ENCODE measurements at places on chromosomes 12 and 14. TPM values are rescaled to one million over a fixed set of nuclear protein-coding genes. Genes with fewer than 3 reads are reported as not detected.
A peak's percentile ranks its signal among the peaks of the same experiment; 100 is the strongest.

GRCh38 chr14:67253076-67253635 lies 11.9 kb downstream of the PALS1 start:
- no peak for DNase-seq
- H3K27ac ChIP-seq: no peak overlapping the region
- peaks cover under 1% of the 10 kb centered on the region for H3K36me3 ChIP-seq
- H3K27me3 ChIP-seq: no peaks in the 10 kb centered on the region
- no peak overlapping the region for H3K4me3 ChIP-seq

DNA sequence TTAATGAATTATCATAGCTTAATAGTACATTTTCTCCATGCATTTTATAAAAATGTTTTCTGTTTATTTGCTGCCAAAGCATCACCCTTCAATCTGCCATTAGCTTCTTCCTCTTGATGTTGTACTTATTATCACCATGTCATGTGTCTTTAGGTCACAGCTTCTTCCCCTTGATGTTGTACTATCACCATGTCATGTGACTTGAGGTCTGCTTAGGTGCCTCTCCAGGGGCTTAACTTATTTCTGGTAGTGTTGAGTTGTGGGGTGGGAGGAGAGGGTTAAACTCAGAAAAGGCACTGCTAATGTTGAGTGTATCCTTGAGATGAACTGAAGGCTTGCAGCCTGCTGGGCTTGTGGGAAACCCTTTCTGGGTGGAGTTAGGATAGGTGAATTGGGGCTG lies 87.8 kb downstream of the DAAM1 start:
- DNase-seq: no peak
- H3K27me3 ChIP-seq: no peaks in the 10 kb centered on the region
- H3K36me3 ChIP-seq: no peaks in the 10 kb centered on the region
- H3K4me1 ChIP-seq: peaks cover 16% of the 10 kb centered on the region
- H3K27ac ChIP-seq: no peak overlapping the region

Gene ARHGEF40
- total RNA-seq: 18.1 TPM

GRCh38 chr12:56487448-56488040 lies 417 bp downstream of the GLS2 start:
- peaks cover 32% of the 10 kb centered on the region for H3K27me3 ChIP-seq
- no peak for DNase-seq
- no peaks in the 10 kb centered on the region for H3K36me3 ChIP-seq
- peaks cover 2% of the 10 kb centered on the region for H3K4me1 ChIP-seq
- peak overlapping the region; percentile 34 for H3K4me3 ChIP-seq

DNA sequence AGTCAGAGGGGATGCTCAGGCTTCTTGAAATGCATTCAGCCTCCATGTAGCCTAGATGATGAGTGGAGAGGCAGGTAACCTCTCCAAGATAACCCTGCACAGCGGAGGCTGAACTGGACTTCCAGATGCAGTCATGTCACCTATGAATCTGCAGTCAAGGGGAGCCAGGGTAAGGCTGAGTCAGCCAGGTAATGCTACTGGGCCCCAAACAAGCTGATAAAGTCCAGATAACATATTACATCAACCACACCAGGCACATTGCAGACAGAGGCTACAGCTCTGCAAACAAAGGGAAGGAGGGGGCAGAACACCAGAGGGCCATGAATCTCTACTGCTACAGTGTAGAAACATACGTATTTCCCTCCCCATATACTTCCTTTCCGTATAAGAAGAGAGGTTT lies 14.0 kb downstream of the RNASE9 start:
- H3K4me3 ChIP-seq: no peak overlapping the region
- DNase-seq: no peak
- H3K27ac ChIP-seq: no peak overlapping the region

DNA sequence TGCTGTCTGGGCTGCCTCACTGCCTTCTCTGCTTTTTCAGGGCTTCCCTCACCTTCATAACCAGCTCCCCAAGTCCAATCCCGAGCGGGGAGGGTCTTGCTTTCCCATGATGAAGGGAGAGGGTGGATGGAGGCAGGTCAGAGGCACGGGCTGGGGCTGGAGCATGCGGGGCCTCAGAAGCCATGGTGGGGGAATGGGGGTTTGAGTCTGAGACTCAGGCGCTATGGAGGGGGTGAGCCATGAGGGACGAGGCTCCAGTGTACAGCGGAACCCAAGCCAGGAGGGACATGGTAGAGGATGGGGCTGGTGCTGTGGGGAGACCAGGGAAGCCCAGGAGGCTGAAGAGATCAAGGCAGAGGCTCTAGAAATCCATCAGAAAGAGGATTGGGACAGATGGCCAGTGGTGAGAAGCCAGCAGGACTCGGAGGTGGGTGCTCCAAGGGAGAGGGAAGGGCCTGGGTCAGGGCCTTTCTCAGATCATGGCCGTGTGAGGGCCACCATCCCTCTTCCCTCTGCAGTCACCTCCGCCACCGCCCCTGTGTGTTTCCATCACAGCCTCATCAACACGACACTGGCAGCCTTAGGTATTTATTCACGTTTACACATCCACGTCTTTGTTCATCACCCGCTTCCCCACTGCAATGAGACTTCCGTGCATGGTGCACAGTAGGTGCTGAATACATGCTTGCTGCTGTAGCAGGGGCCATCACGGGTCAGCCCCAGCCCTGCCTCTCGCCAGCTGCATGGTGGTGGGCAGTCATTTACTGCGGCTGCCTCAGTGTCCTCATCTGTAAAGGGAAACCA lies 144.7 kb downstream of the ADGRD1 start:
- no peaks in the 10 kb centered on the region for H3K4me1 ChIP-seq
- H3K27ac ChIP-seq: no peak overlapping the region
- H3K4me3 ChIP-seq: no peak overlapping the region
- H3K36me3 ChIP-seq: no peaks in the 10 kb centered on the region

Gene SLCO1B1
- total RNA-seq: not detected

GRCh38 chr12:130976171-130976720 lies 22.5 kb downstream of the ADGRD1 start:
- H3K36me3 ChIP-seq: no peaks in the 10 kb centered on the region
- no peaks in the 10 kb centered on the region for H3K4me1 ChIP-seq
- DNase-seq: no peak
- H3K4me3 ChIP-seq: no peak overlapping the region

GRCh38 chr14:75860561-75861160 lies 121.1 kb downstream of the TGFB3 start:
- no peak for DNase-seq
- no peaks in the 10 kb centered on the region for H3K27me3 ChIP-seq
- H3K4me1 ChIP-seq: peaks cover 17% of the 10 kb centered on the region
- H3K36me3 ChIP-seq: no peaks in the 10 kb centered on the region
- no peak overlapping the region for H3K4me3 ChIP-seq

DNA sequence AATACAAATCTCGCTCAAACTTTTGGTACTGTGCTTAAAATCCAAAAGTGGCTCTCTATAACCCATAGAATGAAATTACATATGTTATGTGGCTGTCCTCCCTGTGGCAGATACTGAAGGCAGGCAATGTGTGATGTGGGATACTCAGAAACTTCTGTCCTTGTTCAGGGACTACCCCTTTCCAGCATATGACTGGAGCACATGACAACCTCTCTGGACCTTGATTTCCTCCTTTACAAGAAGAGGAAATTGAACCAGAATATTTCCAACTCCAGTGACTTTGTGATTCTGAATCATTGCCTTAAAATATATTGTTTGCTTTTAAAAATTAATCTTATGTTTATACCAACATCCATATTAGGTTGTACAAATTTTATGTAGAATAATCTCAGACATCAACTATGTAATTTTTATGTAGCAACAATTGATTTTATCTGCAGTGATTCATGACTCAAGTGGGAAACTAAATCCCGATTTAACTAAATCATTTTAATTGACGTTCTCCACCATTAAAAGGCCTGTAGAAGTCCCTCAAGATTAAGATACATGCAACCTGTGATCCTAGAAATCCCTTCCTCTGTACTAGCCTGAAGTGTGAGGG lies 162.4 kb downstream of the AKAP6 start:
- no peaks in the 10 kb centered on the region for H3K27me3 ChIP-seq
- no peaks in the 10 kb centered on the region for H3K36me3 ChIP-seq
- H3K4me3 ChIP-seq: no peak overlapping the region
- H3K4me1 ChIP-seq: peaks cover 18% of the 10 kb centered on the region
- DNase-seq: no peak
- no peak overlapping the region for H3K27ac ChIP-seq

DNA sequence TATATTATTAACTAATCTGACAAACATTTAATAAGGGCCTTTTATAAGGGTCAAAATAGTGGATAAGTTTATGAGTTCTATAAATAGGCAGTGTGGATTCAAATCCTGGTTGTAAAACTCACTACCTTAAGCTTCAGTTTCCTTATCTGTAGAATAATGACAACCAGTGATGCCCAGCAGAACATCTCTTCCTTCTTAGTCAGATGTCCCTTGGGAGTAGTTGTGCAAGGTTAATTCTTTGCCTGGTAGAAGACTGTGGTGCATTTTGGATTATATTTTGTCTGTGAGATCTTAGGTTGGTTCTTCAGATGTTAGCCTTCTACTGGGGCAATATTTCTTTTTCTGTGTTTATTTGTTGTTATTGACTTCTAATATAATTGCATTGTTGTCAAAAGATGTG lies 59.5 kb downstream of the ARID2 start:
- no peaks in the 10 kb centered on the region for H3K4me1 ChIP-seq
- peak; percentile 11 for DNase-seq
- no peak overlapping the region for H3K4me3 ChIP-seq
- H3K36me3 ChIP-seq: peaks cover 2% of the 10 kb centered on the region

GRCh38 chr12:130706885-130707570 lies 9.1 kb downstream of the RIMBP2 start:
- H3K4me1 ChIP-seq: no peaks in the 10 kb centered on the region
- no peaks in the 10 kb centered on the region for H3K27me3 ChIP-seq
- no peak overlapping the region for H3K27ac ChIP-seq
- H3K4me3 ChIP-seq: no peak overlapping the region

GRCh38 chr12:12859690-12860089 lies 31.7 kb upstream of the GPRC5A start:
- no peak overlapping the region for H3K27ac ChIP-seq
- no peaks in the 10 kb centered on the region for H3K4me1 ChIP-seq
- no peaks in the 10 kb centered on the region for H3K36me3 ChIP-seq
- no peaks in the 10 kb centered on the region for H3K27me3 ChIP-seq

Gene TMEM30B
- under 0.01 TPM for total RNA-seq

DNA sequence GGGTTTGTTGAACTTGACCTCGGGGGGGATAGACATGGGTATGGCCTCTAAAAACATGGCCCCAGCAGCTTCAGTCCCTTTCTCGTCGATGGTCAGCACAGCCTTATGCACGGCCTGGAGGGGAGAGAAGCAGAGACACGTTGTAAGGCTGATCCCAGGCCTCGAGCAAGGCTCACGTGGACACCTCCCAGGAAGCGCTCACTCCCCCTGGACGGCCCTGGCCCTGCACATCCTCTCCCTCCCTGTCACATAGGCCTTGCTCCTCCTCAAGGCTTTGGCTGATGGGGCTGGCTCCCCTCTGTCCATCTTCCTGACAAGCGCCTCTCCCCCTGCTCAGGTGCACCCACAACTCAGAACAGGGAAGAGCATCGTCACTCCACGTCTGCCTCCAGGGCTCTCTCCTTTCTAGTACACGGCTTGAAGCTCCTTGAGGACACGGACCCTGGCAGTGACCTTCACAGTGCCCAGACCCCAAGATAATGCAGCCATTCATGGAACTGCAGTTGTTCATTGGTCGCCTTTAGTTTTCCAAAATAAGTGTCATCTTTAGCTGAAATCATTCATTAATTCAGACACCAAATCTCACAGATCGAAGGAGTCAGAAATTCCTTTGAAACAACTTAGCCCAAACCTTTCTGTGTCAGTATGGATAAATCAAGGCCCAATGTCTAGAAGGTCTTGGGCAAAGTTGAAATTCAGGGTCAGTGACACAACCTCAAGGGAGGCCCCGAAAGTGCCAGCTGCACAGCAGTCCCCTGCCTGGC lies 9.7 kb downstream of the SERPINA1 start:
- H3K4me1 ChIP-seq: peaks cover 5% of the 10 kb centered on the region
- no peak for DNase-seq
- no peak overlapping the region for H3K4me3 ChIP-seq
- H3K27me3 ChIP-seq: no peaks in the 10 kb centered on the region

GRCh38 chr14:74618078-74618952 lies 6.3 kb upstream of the LTBP2 start:
- H3K27me3 ChIP-seq: no peaks in the 10 kb centered on the region
- peak overlapping the region; percentile 92 for H3K27ac ChIP-seq
- H3K4me3 ChIP-seq: no peak overlapping the region
- H3K36me3 ChIP-seq: no peaks in the 10 kb centered on the region
- H3K4me1 ChIP-seq: peaks cover 44% of the 10 kb centered on the region

Gene PZP
- not detected for total RNA-seq

DNA sequence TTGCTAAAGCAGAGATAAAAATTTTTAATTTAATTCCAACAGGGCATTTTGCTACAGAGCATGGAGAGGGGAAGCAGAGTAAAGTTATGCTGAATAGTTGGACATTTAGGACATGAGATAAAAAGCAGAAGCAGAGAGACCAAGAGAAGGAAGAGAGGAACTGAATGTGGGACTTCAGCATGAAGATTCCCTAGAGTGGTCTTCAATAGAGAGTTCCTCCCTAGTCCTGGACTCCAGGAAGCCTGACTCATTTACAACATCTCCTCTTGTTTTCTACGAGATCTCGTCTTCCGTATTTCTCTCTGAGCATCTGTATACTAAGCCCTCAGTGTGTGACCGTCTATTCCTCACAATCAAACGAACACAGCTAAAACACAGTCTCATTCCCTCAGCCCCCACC lies 35.2 kb upstream of the IFT81 start:
- no peaks in the 10 kb centered on the region for H3K36me3 ChIP-seq
- H3K4me3 ChIP-seq: no peak overlapping the region

DNA sequence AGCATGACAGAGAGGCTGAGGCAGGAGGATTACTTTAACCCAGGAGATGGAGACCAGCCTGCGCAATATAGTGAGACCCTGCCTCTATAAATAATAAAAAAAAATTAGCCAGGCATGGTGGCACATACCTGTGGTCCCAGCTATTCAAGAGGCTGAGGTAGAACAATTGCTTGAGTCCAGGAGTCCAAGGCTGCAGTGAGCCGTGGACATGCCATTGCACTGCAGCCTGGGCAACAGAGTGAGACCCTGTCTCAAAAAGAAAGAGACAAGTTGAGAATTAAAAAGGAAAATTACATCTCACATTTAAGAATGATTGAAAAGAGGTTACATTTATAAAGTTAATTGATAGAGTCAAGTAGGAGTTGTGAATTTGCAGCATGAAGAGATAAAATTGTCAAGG lies 91.4 kb upstream of the TMPO start:
- peaks cover 7% of the 10 kb centered on the region for H3K4me1 ChIP-seq
- H3K27ac ChIP-seq: no peak overlapping the region
- no peaks in the 10 kb centered on the region for H3K36me3 ChIP-seq
- H3K27me3 ChIP-seq: no peaks in the 10 kb centered on the region
- H3K4me3 ChIP-seq: no peak overlapping the region

Gene ADGRD1
- not detected for total RNA-seq

Gene ENDOU
- total RNA-seq: under 0.01 TPM

Gene DBX2
- not detected for total RNA-seq

GRCh38 chr12:92493816-92494215 lies 209.0 kb upstream of the PLEKHG7 start:
- DNase-seq: peak; percentile 43
- H3K27ac ChIP-seq: no peak overlapping the region
- no peaks in the 10 kb centered on the region for H3K4me1 ChIP-seq

- peak overlapping the region; percentile 69 for H3K27ac ChIP-seq
- no peaks in the 10 kb centered on the region for H3K36me3 ChIP-seq
- no peaks in the 10 kb centered on the region for H3K27me3 ChIP-seq
- H3K4me1 ChIP-seq: peaks cover 21% of the 10 kb centered on the region
These were observed 2.4 kb downstream of the C12orf75 start for GRCh38 chr12:105332925-105333324.

Gene NPFF
- not detected for total RNA-seq

All from IMR-90 (cell line).